Stimulated activated CD4-positive, alpha-beta T cell treated with anti-CD3 and anti-CD28 coated beads, Interleukin-4, amount 100 ng/mL, for 24 hours (primary cell): ENCODE measurements at places on chromosomes 7 and 10.

GRCh38 chr7:79951415-79951814 is 183.2 kb upstream of the GNAI1 start:
- DNase-seq = no peak

DNA sequence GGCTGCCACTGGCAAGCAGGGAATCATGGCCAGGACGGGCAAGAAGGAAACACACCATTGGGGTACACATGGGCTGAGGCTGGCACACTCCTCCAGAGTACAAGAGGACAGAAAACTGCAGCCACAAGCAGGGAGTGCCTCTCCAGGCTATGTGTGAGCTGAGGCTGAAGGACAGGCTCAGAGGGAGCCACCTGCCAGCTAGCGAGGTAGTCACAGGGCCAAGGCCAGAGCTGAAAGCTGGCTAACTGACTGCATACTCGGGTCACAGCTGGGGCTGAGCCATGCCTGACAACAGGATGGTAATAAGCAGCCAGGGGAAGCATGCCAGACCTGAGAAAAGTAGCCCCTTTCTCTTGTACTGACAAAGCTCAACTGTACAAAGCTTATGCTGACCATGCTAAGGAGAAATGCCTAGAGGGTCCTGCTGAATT is 52.0 kb downstream of the KIF5B start:
- no peak for DNase-seq

DNA sequence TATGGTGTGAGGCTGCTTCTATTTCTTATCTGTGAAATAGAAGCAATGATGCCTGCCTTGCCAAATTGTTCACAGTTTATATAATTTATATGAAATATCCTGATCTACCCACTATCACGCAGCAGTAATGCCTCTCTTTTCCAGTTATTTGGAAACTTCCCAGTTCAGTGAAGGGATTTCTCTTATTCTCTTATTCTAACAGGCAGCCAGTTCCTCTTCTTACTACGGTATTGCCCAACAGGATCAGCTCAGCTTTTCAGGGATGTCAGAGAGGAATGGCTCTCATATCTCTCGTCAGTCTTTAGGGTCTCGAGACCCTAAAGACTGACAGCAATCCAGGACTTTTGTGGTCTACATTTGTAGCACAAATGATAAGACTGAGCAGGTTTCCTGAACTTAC is 215.6 kb downstream of the CREB5 start:
- DNase-seq = no peak

GRCh38 chr7:95376632-95377400 is 19.4 kb downstream of the PON3 start:
- DNase-seq = no peak

- DNase-seq = no peak
These were observed 5.6 kb upstream of the NRCAM start for GRCh38 chr7:108461840-108462239.

DNA sequence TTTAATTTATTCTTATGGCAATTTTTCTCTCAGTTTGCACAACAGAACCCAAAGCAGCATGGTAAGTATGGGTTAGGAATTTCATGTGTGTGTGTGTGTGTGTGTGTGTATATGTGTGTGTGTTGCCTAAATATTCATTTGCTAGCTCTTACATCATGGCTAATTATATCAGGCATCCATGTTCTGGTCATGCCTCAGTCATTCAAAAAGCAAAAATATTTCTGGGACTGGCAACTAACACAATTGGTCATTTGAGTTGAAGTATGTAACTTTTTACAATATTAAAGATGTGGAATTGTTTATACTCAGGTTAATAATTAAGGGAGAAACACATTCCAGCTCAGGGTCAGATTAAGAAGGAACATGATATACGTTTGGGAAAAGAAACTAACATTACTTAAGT is 67.6 kb upstream of the PHYHIPL start:
- DNase-seq = no peak

- DNase-seq = no peak
These were observed 16.2 kb downstream of the DUSP5 start for GRCh38 chr10:110513949-110514348.

- DNase-seq = no peak
These were observed 37.4 kb upstream of the LBX1 start for GRCh38 chr10:101266381-101267289.

- DNase-seq = no peak
These were observed 48.5 kb downstream of the RASGEF1A start for GRCh38 chr10:43218206-43218950.

DNA sequence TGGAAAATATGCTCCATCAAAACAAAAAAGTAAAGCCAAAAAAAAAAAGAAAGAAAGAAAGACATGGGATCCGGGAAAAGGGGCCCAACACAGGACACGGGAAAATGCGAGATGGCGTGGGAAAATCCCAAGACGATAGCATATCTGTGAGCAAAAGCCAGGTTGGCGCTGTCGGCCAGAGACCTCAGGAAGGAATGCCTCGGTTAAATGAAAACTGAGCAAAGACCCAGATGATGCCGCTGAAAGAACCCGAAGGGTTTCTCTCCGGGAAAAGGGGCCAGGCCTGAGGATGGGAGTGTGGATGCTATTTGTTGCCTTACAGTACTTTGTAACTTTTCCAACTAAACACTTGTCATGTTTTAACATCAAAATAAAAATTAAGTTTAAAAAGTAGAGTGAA is 49.5 kb upstream of the PPP2R2D start:
- DNase-seq = no peak

DNA sequence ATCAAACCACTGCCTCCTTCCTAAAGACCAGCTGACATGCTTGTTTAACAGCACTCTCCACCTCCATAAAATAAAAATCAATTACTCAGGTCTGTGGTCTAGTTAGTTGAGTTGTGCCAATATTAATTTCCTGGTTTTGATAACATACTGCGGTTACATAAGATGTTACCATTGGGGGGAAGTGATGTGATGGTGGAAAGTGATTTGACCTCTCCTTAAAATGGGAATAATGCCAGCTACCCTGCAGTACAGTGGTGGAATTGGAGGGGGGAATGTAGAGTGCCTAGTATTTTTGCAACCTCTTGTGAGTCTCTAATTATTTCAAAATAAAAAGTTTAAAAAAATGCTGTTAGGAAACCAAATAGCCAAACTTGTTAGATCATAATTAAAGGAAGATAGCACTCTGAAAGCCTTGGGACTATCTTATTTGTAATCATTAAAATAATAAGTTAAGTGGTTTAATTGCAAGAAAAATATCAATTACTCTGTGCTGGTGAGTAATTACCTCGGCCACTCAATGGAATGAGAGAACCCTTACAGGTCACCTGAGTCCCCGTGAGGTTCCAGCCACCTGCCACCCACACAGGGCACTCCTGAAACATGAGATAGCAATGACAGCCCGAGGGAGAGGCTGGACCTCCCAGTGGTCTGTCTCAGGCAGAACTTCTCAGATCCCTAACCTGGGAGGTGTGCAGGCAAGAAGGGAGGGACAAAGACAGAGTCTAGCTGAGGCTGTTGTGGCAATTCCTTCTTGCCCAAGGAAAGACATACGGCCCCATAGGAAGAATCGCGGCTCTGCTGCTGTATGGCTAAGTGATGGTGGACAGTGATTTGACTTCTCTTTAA is 94.1 kb downstream of the SH3PXD2A start:
- no peak for DNase-seq

DNA sequence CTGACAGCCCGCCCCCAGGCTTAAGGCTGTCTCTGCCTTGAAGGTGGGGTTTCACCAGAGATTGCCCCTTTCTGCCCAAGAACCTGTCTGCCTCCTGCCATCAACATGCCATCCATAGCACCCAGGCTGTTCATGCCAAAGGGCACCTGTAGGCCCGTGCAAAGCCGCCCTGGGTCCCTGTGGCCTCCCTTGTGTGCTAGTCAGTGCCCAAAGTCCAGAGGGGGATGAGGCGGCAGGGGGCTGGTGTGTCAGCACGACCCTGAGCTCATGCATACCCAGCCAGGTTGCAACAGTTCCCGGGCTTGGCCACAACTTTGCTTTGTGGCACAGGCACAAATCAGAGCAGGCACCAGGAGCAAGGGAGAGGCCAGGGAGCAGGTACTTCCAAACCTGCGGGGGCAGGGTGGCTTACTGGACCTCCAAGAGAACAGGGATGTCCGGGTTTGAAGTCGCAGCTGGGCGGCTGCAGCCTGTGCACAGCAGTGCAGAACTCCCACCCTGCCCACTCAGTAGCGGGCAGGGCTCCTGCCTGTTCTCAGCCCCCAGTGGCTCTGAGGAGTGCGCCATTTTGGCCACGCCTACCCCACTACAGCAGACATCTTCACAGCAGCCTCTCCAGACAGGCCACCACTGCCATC is 671.1 kb upstream of the GRM3 start:
- DNase-seq = no peak

- DNase-seq = no peak
These were observed 15.4 kb upstream of the GRB10 start for GRCh38 chr7:50798126-50798525.

GRCh38 chr7:24851786-24852185 is 94.5 kb upstream of the GSDME start:
- DNase-seq = peak; percentile 29

DNA sequence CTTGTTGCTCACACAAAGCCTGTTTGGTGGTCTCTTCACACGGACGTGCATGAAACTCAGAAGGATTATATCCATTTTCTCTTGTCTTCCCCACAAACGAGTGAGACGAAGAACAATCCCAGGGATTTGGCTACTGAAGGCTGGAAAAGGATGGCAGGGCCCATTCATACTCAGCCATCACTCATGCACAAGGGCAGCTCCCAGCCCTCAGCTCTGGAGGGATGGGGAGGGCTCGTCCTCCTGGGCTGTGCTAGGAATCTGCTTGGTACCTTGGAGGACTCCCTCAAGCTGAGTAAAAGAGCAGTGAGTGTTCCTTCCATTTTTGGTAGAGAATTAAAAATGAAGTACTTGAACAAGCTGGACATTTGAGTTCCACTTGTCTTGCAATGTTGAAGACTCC is 33.2 kb upstream of the RAB18 start:
- DNase-seq = no peak

DNA sequence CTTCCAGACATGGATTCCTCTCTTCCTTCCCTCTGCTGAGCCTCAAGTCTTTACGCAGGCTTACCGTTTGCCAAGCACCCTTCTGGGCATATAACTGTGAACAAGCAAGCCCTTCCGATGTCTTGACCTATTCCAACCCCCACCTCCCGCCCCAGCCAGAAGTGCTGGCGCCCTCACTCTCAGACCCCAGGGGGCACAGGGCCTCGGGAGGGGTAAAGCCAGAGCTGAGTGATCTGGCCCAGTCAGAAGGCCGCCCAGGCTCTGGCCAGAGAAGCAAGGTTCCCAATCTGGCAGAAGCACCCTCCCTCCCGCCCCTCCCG is 1.2 kb downstream of the PRRT4 start:
- DNase-seq = no peak

DNA sequence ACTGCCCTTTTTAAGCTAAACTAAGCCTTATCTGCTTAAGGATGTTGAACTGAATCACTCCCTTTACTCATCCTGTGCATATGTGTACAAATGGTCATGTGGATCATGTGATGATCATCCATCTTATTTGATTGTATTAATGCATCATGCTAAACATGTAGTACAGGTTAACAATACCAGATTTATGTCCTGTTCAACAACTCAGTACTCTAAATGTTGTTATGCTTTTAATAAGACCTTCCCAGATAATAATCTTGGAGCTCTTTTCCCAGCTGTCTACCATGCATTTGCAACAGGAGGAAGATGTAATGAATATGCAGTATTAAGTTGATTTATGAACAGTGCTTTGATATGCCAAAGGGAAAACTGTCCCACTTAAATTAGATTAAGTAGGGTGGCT is 318.0 kb downstream of the BICC1 start:
- no peak for DNase-seq

- no peak for DNase-seq
These were observed 83.0 kb downstream of the NRG3 start for GRCh38 chr10:81957976-81958375.

DNA sequence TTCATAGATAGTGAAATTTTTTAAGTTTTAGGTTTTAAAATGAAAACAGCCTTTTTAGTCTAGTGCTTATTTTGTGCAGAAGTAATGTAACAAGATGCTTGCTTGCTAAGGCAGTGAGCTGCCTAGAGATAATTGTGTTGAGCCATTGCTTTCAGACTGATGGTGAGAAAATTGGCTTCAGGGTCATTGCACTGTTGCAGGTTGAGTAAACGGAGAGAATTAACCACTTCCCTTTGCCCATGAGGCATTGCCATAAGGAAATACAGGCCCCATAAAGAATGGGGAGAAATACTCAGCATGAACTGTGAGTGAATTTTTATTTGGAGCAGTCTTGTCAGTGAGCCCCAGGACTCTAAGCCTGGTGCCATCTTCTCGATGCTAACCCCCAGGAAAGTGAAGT is 140.5 kb downstream of the LRRC4 start:
- no peak for DNase-seq

DNA sequence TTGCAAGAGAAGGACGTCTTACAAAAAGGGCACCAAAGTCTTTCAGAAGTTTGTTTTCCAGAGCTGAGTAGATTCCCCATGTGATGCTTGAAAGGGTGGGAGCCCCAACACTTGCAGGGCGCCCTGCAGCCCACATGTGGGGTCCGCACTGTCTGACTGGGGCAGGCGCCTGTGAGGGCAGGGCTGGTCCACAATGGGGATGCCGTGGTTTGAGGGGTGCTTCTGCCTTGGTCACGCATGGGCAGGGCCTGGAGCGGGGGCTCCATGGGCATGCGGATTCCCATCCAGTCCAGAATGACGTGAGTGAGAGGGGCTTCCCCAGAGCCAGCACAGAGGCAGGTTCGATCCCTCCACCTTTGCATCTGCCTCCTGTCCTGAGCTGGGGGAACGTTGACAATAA is 101.5 kb upstream of the SHH start:
- no peak for DNase-seq

DNA sequence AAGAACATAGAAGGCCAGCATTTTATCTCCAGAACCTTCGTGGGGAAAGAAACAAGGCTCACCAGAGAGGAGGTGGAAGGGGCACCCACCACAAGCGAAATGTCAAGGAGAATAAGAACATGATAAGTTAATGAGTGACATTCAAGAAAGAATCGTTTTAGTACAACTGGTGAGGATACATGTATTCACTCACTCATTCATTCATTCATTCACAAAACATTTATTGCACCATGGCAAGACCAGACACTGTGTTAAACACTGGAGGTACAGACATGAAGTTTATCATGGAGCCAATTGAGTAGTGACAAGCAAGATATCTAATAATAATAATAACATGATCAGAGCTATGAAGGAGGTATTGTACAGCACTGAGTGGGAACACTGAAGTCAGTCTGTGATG is 1.7 kb upstream of the ZNRF2 start:
- DNase-seq = no peak
